Spinal cord (tissue), 10 donors: ENCODE measurements at places on chromosomes 11 and 22. TPM values are rescaled to one million over a fixed set of nuclear protein-coding genes. Genes with fewer than 3 reads are reported as not detected.

The UCP3 gene
- total RNA-seq = 2.5 TPM

The ADORA2A gene
- 9.6 TPM for total RNA-seq

The TEX12 gene
- 0.99 TPM for total RNA-seq

The OR4A16 gene
- total RNA-seq = not detected

The C11orf16 gene
- total RNA-seq = 0.99 TPM

The TCN1 gene
- total RNA-seq = not detected

The RCN1 gene
- 90.9 TPM for total RNA-seq

The C11orf91 gene
- not detected for total RNA-seq

The RCOR2 gene
- 3.0 TPM for total RNA-seq

The CACNA1I gene
- total RNA-seq = 4.5 TPM

The CECR2 gene
- 5.1 TPM for total RNA-seq

The C11orf87 gene
- total RNA-seq = 5.1 TPM

The OR5AL1 gene
- total RNA-seq = not detected

The MYRF gene
- 17.9 TPM for total RNA-seq

The PAMR1 gene
- total RNA-seq = 35.2 TPM

The OR5AR1 gene
- not detected for total RNA-seq

The CCND1 gene
- total RNA-seq = 60.8 TPM

The PLEKHB1 gene
- 52.4 TPM for total RNA-seq

The FEN1 gene
- 20.7 TPM for total RNA-seq

The NXPE2 gene
- 0.50 TPM for total RNA-seq

The TAF1D gene
- 266 TPM for total RNA-seq

The CADM1 gene
- 180 TPM for total RNA-seq

The CRYBA4 gene
- total RNA-seq = not detected

The MEI1 gene
- total RNA-seq = 1.6 TPM

The MN1 gene
- total RNA-seq = 9.9 TPM

The CABP4 gene
- total RNA-seq = 0.30 TPM

The RIBC2 gene
- total RNA-seq = 9.3 TPM

The GP1BB gene
- total RNA-seq = 5.3 TPM

The APOBEC3F gene
- total RNA-seq = 8.0 TPM

The LMO1 gene
- total RNA-seq = 2.0 TPM

The OR52I1 gene
- not detected for total RNA-seq

The OR8G1 gene
- total RNA-seq = not detected

The MEN1 gene
- 12.4 TPM for total RNA-seq

The ALKBH3 gene
- total RNA-seq = 22.7 TPM

The TEX54 gene
- not detected for total RNA-seq

The PDGFD gene
- 32.7 TPM for total RNA-seq

The GLB1L2 gene
- total RNA-seq = 2.0 TPM

The PTPN5 gene
- total RNA-seq = 25.9 TPM

The CTR9 gene
- total RNA-seq = 34.5 TPM

The PLA2G6 gene
- total RNA-seq = 32.6 TPM

The MISFA gene
- total RNA-seq = 0.69 TPM

The F2 gene
- total RNA-seq = 0.39 TPM

The IL18 gene
- total RNA-seq = 7.8 TPM

The PITPNM1 gene
- 48.6 TPM for total RNA-seq

The SCN2B gene
- 12.6 TPM for total RNA-seq

The XKR3 gene
- total RNA-seq = not detected

The FAM83F gene
- 0.61 TPM for total RNA-seq

The ABTB2 gene
- 4.0 TPM for total RNA-seq
